ENCODE measurements at places on chromosomes 1 and 21.

- no peak for DNase-seq
These were observed 44.2 kb downstream of the PTPRU start for GRCh38 chr1:29280409-29281131.

DNA sequence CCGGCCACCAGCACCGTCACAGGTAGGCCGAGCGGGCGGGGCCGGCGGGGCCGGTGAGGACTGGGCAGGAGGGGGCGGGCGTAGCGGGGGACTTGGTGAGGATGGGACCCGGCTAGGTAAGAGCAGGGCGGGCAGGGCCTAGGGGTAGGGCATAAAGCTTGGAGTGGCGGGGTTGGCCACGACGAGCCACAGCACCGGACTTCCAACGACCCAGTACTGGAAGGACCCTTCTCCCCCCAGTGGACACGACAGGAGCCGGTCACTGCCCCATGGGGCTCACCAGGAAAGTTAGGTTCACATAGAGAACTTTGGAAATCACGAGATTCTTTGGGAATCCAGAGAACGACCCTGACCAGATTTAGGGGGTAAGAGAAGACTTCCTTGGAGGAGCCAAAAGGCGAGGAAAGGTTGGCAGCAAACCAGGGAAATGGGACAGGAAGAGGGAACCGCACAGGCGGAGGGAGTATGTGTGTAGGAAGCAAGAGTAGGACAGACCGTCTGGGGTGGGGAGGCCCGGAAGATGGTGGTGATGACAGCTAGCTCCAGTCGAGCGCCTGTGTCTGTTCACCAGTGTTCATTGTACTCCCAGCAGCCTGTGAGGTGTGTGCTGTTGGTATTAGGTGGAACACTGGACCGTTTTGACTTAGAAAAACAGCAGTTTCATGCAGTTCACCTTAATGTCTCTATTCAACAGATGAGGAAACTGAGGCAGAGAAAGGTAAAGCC lies 20.4 kb downstream of the ZNF362 start:
- DNase-seq = no peak

DNA sequence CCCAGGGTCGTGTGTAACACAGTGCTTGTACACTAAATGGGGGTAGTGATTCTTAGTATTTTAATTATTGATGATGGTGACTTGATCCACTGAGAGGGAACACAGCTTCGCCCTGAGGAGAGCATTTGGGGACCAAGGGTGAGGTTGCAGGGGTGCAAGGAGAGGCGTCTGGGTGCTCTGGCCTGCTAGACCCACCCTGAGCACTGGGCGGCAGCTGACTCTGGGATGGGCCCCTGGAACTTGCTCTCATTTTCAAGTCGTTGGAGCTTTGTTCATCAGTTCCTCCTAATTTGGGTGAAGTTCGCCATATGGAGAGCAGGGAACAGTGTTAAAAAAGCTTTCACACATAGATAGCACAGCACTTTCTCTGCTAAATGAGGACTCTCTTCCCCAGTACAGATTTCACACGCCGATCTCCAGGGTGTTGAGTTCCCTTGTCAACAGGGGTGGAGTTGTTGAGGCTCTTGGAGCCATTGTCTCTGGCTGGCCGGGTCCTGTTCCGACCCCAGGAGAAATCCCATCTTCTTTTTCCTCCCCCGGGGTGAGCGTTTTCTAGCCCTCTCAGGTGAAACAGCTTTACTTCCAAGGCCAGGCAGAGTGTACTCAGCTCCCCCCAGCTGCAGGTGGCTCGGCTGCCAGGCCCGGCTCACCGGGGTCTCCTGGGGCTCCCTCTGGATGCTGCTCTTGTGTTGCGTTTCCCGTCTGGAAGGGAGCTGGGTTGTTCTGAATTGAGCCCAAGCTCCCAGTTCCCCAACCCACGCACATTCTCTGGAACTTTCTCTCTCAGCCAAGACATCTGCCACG lies 367.4 kb downstream of the RPS6KC1 start:
- no peak for DNase-seq

- DNase-seq = no peak
These were observed 57.3 kb downstream of the USP1 start for GRCh38 chr1:62494137-62494536.

GRCh38 chr21:21664871-21665270 lies 666.7 kb downstream of the NCAM2 start:
- DNase-seq = no peak

DNA sequence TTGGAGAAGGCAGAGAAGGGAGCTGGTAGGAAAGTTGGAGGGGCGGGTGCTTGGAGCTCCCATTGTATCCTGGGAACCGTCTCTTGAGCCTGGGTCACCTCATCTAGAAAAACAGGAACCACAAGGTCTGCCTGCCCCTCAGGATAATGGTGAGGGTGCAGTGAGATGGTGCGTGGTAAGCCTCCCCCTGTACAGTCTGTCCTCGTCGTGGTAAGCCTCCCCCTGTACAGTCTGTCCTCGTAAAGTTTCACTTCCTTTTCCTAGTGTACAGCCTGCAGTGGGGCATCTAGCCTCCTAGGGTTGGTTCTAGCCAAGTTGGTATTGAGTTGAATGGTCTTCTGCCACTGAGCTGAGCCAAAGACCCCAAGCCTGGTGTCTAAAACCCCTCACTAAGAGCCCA lies 66.5 kb upstream of the IGSF21 start:
- no peak for DNase-seq

- no peak for DNase-seq
These were observed 111.8 kb upstream of the CYYR1 start for GRCh38 chr21:26684889-26685288.

DNA sequence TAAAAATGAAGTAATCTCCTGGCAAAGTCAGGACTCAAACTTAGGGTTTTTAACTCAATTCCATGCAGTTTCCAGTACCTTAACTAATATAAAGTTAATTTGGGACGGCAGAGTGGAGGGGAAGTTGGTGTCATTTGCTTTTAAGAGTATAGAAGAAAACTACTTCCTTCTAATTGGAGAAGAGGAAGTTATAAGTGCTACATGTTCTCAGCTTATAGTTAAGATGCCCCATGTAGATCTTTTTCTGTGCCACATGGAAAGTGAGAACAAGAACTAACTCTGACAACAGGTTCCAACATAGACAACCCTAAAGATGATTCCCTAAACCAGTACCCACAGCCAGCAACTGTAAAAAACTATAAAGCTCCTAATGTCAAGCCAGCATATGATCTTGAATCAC lies 11.5 kb downstream of the RRAGC start:
- peak; percentile 80 for DNase-seq

GRCh38 chr1:57101209-57101608 lies 135.4 kb upstream of the C8B start:
- DNase-seq = no peak

DNA sequence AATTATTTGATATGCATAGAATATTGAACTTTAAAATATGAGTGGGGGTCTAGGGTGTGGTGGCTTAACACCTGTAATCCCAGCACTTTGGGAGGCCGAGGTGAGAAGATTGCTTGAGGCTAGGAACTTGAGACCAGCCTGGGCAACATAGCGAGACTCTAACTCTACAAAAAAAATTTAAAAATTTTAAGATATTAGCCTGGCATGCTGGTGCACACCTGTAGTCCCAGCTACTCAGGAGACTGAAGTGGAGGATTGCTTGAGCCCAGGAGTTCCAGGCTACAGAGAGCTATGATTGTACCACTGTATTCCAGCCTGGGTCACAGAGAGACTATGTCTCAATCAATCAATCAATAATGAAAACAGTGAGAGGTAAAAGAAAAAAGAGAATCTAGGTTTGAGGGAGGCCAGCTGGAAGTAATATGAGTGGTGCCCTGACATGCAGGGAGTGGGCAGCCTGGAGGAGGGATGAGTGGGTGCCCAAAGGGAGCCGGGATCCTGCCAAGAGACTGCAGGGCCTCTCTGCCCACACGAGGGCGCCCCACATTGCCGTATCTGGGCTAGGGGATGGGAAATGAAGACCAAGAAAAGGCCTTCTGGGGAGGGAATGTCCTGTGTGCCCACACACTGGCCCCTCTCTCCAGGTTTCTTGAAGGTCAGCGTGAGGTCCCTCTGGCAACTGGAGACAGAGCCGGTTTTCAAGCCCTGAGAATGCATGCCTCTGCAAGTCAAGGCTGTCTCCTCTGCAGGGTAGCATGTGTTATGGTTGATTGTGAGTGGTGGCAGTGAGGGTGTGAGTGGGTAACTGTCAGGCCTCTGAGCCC lies 93.9 kb upstream of the PPM1J start:
- peak; percentile 36 for DNase-seq

- no peak for DNase-seq
These were observed 265.9 kb upstream of the RUNX1 start for GRCh38 chr21:35314857-35315582.

DNA sequence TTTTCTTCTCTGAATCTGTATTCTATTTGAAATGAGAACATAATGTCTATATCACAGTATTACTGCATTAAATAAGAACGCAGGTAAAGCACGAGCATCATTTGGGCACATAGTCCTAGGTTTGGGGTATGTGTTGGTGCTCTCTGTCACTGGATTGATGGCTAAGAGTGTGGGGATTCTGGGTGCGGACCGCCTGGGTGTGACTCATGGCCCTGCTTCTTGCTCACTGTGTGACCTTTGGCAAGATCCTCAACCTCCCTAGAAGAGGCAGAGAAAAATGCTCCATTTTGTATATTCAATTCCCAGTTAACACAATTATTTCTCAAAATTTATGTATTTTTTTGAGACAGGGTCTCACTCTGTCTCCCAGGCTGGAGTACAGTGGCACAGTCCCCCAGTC lies 99.7 kb downstream of the LAMC2 start:
- no peak for DNase-seq

DNA sequence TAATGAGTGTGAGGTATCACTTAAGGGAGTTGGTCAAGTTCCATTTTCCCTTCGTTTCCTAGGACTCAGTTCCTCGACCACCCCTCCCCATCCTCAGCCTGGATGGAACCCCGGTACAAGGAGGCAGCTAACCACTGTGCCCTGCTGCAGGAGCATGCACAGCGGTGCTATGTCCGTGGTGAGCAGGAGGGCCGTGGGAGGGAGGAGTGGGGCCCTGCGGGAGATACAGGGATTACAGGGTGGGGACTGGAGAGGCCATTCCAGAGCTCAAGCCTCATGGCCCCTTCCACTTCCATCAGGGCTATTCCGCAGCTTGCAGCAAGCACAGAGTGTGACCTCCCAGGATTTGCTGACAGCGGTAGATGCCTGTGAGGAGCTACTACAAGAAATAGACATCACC lies 25.8 kb downstream of the HYI start:
- DNase-seq = no peak

Measured in AML-193 (cell line).